Stimulated activated CD4-positive, alpha-beta T cell treated with anti-CD3 and anti-CD28 coated beads, Interleukin-1b, Interleukin-23, amount 100 ng/mL, for 1 hour (primary cell): ENCODE measurements at places on chromosomes 6 and 20.

DNA sequence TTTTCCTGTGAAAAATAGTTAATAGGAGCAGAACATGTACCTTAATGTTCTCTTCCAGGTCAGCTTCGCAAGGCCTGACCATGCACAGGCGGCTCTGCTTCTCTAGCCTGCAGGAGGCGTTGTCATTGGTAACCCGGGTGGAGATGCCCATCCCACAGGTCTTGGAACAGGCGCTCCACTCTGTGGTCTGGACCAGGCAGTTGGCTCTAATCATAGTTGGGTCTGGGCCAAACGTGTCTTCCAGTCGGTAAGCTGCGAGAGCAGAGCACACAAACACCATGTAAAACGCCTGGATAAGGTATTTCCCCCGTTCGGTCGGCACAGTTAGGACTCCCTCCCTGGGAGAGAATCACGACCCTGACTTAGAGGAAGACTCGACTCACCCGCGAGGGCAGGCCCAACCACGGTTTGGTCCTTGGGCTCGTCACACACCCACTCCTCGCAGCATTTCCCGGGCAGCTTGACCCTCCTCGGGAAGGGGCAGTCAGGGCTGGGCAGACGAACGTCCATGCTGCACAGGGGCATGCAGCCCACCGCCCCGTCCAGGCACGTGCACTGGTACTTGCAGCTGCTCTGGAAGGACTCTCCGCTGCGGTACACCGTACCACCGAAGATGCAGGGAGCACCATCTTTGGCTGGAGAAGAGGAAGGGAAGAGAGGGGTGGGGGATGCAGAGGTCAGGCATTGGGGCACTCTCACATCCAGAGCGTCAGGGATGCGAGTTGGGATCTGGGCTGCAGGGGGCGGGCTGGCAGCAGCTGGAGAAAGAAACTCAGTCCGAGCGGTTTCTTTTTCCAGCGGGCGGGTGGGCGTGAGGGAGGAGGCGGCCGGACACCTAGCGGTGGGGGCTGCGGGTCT is 1.0 kb downstream of the CCN2 start:
- DNase-seq: no peak

GRCh38 chr6:88910922-88911778 is 52.3 kb downstream of the RNGTT start:
- no peak for DNase-seq

- no peak for DNase-seq
Observed at GRCh38 chr6:91786474-91787184, 1199.8 kb upstream of the MAP3K7 start.

GRCh38 chr6:106688177-106688951 is 59.0 kb downstream of the QRSL1 start:
- no peak for DNase-seq

- DNase-seq: no peak
Observed at GRCh38 chr6:150072201-150072600, 3.3 kb upstream of the ULBP3 start.

GRCh38 chr6:157260735-157261410 is 62.4 kb downstream of the TMEM242 start:
- DNase-seq: no peak

DNA sequence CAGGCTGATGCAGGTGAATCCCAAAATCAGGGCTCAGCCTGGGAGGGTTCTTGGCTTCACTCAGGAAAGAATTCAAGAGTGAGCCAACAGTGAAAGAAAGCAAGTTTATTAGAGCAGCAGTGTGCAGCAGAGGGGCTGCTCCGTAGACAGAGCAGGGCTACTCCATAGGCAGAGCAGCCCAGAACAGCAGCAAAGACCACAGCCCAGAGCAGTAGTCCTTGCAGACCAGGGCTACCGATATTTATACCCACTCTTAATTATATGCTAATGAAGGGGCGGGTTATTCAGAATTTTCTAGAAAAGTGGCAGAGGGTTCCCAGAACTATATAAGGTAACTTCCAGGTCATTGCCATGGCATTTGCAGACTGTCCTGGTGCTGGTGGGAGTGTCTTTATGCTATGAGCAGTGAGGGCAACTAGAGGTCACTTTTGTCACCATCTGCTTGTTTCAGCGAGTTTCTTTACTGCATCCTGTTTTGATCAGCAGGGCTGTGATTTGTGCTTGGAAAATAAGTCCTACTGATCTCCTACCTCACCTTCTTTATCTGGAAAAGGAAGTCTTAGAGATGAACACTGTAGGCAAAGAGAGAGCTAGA is 39.8 kb upstream of the PTPN1 start:
- no peak for DNase-seq

DNA sequence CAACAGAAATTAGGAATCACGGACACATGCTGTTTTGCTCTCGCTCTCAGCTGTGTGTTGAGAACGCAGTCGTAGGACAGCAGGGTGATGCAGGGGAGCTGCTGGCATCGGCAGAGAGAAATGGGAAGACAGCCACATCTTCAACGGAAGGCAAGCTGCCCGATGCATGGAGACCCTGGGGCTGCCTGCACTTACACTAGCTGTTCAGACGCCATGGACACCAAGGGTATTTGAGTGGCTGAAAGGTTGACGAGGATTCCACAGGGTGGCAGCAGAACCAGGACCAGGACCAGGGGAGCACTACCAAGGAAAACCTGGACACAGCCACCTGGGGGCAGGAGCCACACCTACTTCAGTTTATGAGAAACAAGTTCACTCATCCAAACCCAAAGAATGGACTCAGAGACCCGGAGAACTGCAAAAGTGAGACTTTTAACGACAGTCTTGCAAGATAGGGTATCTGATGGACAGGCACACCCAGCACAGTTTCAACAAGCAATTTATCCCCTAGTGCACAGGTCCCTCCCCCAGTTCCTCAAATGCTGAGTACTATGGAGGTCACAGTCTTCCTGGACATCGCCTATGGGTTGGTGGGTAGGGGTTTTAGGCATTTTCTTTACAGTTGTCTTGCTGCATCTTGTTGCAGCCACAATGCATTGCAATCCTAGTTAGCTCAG is 56.3 kb upstream of the ENTPD6 start:
- DNase-seq: no peak

DNA sequence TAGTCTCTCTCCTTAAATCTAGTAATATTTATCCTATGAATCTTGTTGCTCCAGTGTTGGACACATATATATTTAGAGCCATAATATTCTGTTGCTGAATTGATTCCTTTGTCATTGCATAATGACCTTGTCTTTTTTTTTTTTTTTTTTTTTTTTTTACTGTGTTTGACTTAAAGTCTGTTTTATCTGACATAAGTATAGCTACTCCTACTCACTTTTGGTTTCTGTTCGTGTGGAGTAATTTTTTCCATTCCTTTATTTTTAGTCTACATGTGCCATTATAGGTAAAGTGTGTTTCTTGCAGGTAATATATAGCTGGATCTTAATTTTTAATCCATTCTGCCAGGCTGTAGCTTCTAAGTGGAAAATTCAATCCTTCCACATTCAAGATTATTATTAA is 166.5 kb downstream of the GMDS start:
- no peak for DNase-seq
